ENCODE measurements at places on chromosomes 3 and 15. TPM values are rescaled to one million over a fixed set of nuclear protein-coding genes. Genes with fewer than 3 reads are reported as not detected.
A peak's percentile ranks its signal among the peaks of the same experiment; 100 is the strongest.

The ECE2 gene
- total RNA-seq = 0.11 TPM

- DNase-seq = peak; percentile 43
Measured at GRCh38 chr3:57978316-57978715, 29.9 kb upstream of the FLNB start.

- DNase-seq = no peak
Measured at GRCh38 chr15:101347454-101347853, 52.4 kb upstream of the SNRPA1 start.

The KLHL18 gene
- total RNA-seq = 20.7 TPM

GRCh38 chr3:150414258-150414657, 6.2 kb downstream of the TSC22D2 start:
- no peak for DNase-seq

The SYNPR gene
- 0.18 TPM for total RNA-seq

DNA sequence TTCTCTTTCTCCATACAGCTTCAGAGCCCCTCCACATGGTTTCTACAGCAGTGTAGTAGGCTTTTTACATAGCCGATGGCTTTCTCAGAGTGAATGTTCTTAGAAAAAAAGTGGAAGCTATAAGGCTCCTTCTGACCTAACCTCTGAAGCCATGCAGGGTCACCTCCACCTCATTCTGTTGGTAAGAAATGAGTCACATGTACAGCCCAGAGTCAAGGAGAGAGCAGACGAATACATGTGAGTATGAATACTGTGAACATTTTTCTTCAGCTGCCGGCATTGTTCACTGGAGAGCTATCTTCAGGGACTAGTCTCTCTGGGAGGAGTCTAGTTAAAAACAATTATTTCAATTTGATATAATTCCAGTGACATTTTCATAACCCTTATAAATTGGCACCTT, 68.2 kb upstream of the THRB start:
- no peak for DNase-seq

GRCh38 chr15:95277266-95277665, 1045.9 kb downstream of the MCTP2 start:
- DNase-seq = no peak

DNA sequence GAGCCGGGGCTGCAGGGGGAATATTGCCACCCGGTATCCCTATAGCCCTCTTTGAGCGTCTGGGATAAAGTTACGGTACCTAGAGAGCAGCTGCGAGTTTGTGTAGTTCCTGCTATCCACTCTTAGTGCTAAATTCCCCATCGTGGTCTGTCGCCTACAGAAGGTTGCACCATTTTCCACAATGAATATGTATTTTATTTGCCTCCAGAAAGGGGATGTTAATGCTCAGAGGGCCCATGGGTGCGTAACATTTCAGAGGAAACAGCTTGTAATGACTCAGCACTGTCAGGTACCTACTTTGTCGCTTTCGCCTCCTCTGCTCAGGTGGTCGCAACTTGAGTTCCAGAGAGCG, 1.1 kb downstream of the SLCO3A1 start:
- DNase-seq = no peak

The TFG gene
- 100 TPM for total RNA-seq

The TMEM207 gene
- not detected for total RNA-seq

The HESX1 gene
- 10.6 TPM for total RNA-seq

The CHCHD6 gene
- 34.4 TPM for total RNA-seq

Data from endodermal cell (in vitro differentiated cells).